ENCODE measurements at places on chromosomes 4 and X.

DNA sequence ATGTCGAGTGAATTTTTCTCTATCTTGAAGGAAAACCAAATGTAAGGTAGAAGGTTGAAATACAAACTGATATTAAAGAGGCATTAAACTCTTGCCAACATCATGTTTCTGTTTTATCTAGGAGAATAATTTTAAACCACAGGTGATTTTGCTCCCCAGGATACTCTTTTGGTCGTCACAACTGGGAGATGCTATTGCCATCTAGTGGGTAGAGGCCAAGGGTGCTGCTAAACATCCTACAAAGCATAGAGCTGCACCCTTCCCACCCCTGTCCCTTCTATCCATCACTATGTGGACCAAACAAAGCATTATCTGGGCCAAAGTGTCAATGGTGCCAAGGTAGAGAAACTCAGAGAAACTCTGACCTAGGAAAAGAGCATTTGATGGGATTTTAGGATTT lies 154.6 kb upstream of the MAGEB2 start:
- DNase-seq: peak; percentile 5

DNA sequence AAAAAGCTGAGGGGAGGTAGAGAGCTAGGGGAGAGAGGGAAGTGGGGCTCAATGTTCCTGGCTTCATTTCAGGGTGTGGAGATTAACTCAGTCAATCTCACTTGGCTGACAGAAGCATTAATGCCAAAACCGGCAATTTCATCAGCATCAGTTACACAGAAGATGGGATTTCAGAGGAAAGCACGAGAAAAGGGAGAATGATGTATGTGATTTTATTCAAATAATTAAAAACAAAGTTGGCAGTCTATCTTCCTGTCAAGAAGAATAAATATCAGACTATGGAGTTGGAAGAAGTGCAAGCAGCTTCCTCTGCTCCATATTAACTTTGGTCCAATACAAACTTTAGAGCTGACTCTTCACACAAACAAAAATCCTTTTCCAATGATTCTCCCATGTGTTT lies 29.6 kb upstream of the HCCS start:
- no peak for DNase-seq

DNA sequence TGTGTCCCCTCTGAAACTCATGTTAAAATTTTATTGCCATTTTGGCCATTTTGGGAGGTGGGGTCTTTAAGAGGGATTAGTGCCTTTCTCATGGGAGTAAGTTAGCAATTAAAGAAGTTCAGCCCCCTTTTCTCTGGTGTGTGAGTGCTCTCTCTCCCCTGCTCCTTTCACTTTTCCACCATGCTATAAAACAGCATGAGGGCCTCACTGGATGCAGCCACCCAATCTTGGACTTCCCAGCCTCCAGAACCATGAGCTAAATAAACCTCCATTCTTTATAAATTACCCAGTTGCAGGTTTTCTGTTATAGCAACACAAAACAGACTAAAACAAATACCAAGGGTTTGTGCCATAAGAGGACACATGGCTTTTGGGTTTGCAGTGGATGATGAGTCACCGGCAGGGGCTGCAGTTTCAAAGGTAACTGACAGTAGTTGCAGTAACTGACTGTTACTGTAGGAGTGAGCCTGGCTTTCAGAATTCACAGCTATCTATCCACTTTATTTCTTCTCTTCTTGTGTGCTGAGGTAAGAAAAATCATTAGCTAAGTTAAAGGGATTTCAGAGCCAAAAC lies 121.5 kb downstream of the PPEF1 start:
- no peak for DNase-seq

GRCh38 chr4:7191546-7192251 lies 639 bp upstream of the SORCS2 start:
- DNase-seq: no peak

All from NT2/D1 (cell line).